Smooth muscle cell of the pulmonary artery (primary cell): ENCODE measurements at places on chromosomes 7 and 10. TPM values are rescaled to one million over a fixed set of nuclear protein-coding genes. Genes with fewer than 3 reads are reported as not detected.

Gene ZNF722
- not detected in 2 replicates for total RNA-seq

Gene MOGAT3
- not detected in 2 replicates for total RNA-seq

Gene IFIT3
- 7.5 and 19.9 TPM in 2 replicates for total RNA-seq

Gene ZNF800
- total RNA-seq, result 11.3 and 11.8 TPM in 2 replicates

Gene CCT6A
- 138 and 159 TPM in 2 replicates for total RNA-seq

Gene CHAT
- not detected in 2 replicates for total RNA-seq

Gene VENTX
- not detected in 2 replicates for total RNA-seq

Gene SSC4D
- 0.40 and 0.65 TPM in 2 replicates for total RNA-seq

Gene LRGUK
- 0.10 and 0.13 TPM in 2 replicates for total RNA-seq

Gene TSPAN12
- total RNA-seq, result 1.9 and 5.2 TPM in 2 replicates

Gene ZNF736
- total RNA-seq, result 7.4 and 8.9 TPM in 2 replicates

Gene SEPHS1
- total RNA-seq, result 24.5 and 26.0 TPM in 2 replicates

Gene CFAP43
- total RNA-seq, result 0.23 and 0.52 TPM in 2 replicates

Gene ITGA8
- total RNA-seq, result 43.7 and 210 TPM in 2 replicates

Gene KIF11
- total RNA-seq, result 3.0 and 8.7 TPM in 2 replicates

Gene CFAP46
- total RNA-seq, result 0.20 and 0.26 TPM in 2 replicates

Gene C10orf143
- 0.13 and 0.30 TPM in 2 replicates for total RNA-seq

Gene MMD2
- not detected in 2 replicates for total RNA-seq

Gene NCOA4
- 128 and 150 TPM in 2 replicates for total RNA-seq

Gene GOLGA7B
- under 0.01 and 0.03 TPM in 2 replicates for total RNA-seq

Gene FGL2
- total RNA-seq, result 86.5 and 91.3 TPM in 2 replicates

Gene NKX1-2
- total RNA-seq, result not detected in 2 replicates

Gene PROSER2
- 0.98 and 1.9 TPM in 2 replicates for total RNA-seq

Gene HTR5A
- total RNA-seq, result not detected in 2 replicates

Gene CDC14C
- total RNA-seq, result not detected in 2 replicates

Gene FAM180A
- total RNA-seq, result 51.3 and 119 TPM in 2 replicates

Gene ZCCHC24
- total RNA-seq, result 27.8 and 33.8 TPM in 2 replicates

Gene NFE2L3
- total RNA-seq, result 0.98 and 3.0 TPM in 2 replicates

Gene WDR86
- total RNA-seq, result 0.26 TPM in 2 replicates

Gene EVX1
- not detected in 2 replicates for total RNA-seq

Gene RASA4B
- total RNA-seq, result 7.7 and 10.0 TPM in 2 replicates

Gene GNAT3
- total RNA-seq, result not detected in 2 replicates
